ENCODE measurements at places on chromosomes 3 and 15.

GRCh38 chr3:32956750-32957570, 5.5 kb downstream of the CCR4 start:
- DNase-seq = no peak

DNA sequence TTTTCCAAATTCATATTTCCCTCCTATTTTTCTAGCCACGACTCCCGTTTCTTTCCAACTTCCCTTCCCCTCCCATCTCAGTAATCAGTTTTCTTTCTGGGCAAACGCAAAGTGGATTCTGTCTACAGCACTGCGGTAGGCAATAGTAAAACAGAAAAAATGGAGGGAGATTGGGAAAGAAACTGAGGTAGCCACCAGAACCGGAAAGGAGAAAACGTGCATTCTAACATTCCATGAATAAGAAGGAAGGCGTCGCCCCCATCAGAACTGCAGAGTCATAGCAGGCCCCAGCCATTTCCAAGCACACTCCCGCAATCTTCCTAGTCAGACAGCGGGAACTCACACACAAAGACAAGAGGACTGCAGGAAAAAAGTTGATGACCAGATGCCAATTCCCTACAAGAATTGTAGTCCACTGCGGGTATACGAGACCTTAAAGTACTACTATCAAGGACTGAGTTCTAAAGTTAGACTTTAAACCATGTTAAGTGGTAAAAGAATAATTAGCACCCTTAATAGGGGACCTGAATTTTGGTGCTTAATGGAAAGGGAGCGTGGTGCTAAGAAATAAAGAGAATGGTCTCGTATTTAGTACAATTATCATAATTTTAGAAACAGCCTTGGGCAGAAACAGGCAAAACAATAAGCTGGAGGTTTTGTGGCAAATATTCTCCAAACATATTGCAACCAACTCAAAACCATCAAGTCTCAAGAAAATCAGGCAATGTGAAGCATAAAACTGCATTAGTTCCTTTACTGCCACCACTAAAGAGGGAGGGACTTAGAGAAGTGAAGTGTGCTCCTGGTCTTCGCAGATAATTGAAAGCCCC, 1.4 kb downstream of the PFN2 start:
- no peak for DNase-seq

DNA sequence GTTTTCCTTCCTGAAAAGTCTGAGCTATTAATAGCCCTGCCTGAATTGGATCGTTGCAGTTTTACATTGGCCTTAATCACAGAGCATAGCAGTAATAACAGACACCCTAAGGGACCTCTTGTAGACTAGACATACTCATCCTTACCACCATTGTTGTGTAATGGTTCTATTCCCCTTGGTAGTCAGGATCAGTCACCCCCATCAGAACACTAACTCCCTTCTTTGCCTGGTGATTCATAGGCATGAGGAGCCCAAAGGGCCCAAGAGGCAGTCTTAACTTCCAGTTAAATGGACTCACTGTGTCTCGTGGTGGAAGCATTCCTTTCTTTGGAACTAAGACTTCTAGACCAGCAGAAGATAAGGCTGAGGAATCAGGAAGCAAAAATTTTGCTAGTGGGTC, 20.2 kb downstream of the CGGBP1 start:
- no peak for DNase-seq

GRCh38 chr15:67394873-67395639, 125.9 kb upstream of the C15orf61 start:
- DNase-seq = no peak

- DNase-seq = no peak
Observed at GRCh38 chr3:101037613-101038012, 44.4 kb upstream of the ABI3BP start.

DNA sequence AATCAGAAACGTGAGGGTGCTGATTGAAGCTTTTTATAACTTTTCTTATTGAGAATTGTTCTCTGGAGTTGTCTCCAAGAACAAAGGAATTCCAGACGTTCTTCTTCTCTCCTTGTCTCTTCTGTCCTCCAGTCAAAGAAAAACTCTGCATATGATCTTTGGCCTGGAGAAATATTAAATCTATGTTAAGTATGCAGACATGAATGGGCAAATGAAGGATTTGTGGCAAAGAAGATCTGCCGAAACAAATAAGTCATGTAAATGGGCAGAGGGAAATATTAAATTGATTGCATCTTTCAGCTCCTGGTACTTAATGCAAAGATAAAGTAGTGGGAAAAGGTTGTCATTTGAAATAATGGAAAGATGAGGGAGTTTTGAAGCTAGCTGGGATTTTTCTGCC, 74.9 kb downstream of the IGF1R start:
- DNase-seq = no peak

DNA sequence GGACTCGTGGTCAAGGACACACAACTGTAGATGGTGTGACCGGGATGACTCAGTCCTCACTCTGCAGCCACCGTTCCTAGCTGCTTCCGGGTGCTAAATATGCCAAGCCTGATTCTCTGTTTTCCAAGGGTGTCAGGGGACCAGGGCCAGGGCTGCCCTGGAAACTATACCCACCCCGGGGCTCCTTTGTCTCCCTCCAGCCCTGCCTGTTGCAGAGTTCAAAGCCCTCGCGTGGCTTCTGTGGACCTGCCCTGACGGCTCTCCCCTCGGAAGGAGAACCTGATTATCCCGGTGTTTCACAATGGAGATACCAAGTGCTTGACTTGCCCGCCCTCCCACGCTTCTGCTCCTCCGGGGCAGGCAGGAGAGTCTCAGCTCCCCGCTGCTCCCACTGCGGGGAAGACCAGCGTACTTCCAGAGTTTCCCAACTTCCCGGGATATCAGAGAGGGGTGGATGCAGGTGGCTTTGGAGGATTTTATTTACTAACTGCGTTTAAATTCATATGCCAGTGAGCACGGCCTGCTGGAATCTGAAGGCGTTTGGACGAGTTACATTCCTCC, 125.0 kb downstream of the ASB7 start:
- DNase-seq = no peak

Measured in central memory CD4-positive, alpha-beta T cell (primary cell).